SIG-M5 (cell line): ENCODE measurements at places on chromosomes 12 and 14.

GRCh38 chr12:12663644-12664294 is 32.2 kb downstream of the GPR19 start:
- DNase-seq = no peak

DNA sequence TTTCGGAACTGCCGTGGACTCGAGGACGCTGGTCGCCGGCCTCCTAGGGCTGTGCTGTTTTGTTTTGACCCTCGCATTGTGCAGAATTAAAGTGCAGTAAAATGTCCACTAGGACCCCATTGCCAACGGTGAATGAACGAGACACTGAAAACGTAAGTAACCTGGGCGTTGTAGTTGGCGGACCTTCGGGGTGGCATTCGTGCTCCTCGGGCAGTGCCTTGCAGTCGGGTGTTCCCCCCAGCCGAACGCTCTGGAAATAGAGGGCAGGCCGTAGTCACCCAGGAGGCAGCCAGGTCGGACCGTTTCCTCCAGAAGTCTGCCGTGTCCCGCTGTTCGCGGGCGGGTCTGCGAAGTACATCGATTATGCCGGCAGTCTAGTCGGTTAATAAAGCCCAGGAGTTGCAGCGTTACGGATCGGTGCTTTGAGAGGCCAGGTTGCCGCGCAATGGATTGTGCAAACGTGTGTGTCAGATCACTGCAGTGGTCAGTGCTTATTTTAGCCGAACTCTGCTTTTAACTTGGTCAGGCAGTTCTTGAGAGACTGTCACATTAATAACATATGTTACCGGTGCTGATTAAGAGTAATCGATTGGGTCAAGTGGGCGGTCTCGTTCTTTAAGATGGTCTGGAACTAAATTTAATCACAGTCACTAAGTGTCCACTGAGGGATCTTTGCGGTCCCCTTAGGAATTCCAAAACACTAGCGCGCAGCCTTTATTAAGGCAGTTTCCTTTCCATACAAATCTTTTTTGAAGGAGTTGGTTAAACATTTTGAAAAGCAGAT is 906 bp downstream of the MARK3 start:
- DNase-seq = no peak

DNA sequence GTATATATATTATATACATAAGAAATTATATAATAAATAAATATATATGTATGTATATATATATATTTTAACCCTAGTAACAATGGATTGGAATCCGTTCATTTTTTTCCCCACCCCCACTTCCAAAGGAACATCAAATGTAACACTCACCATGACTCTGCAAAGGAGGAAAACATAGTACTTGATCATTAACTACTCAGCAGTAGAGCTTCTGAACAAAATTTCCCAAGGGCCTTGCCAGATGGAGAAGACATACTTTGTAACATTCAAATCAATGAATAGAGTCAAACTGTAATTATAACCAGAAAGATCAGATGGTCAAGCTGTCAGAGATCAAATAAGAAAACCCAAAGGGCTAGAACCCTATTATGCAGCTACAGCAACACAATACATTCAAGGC is 126.0 kb upstream of the CNTN1 start:
- no peak for DNase-seq

GRCh38 chr12:89951694-89952060 is 243.0 kb upstream of the ATP2B1 start:
- no peak for DNase-seq

GRCh38 chr14:92407410-92407809 is 84.4 kb downstream of the SLC24A4 start:
- no peak for DNase-seq

- DNase-seq = no peak
Observed at GRCh38 chr14:89129570-89129969, 287.5 kb downstream of the FOXN3 start.

DNA sequence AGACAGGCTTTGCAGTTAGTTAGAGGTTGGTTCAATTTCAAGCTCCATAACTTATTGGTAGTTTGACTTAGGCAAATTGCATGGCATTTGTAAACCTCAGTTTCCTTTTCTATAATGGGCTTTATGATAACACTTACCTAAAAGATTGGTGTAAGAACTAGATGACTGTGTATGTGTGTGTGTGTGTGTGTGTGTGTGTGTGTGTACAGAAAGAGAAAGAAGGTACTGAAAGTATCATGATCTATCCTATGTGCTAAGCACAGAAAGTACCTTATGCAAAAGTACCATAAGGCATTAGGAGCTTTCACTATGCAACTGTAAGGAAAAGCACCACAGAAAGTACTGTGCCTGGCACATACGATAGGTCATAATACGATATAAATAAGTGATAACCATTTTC is 304.3 kb upstream of the KITLG start:
- DNase-seq = no peak

- DNase-seq = no peak
Observed at GRCh38 chr12:34288963-34289345, 266.7 kb downstream of the ALG10 start.

- no peak for DNase-seq
Observed at GRCh38 chr14:47674148-47674542, 1.3 kb downstream of the MDGA2 start.

DNA sequence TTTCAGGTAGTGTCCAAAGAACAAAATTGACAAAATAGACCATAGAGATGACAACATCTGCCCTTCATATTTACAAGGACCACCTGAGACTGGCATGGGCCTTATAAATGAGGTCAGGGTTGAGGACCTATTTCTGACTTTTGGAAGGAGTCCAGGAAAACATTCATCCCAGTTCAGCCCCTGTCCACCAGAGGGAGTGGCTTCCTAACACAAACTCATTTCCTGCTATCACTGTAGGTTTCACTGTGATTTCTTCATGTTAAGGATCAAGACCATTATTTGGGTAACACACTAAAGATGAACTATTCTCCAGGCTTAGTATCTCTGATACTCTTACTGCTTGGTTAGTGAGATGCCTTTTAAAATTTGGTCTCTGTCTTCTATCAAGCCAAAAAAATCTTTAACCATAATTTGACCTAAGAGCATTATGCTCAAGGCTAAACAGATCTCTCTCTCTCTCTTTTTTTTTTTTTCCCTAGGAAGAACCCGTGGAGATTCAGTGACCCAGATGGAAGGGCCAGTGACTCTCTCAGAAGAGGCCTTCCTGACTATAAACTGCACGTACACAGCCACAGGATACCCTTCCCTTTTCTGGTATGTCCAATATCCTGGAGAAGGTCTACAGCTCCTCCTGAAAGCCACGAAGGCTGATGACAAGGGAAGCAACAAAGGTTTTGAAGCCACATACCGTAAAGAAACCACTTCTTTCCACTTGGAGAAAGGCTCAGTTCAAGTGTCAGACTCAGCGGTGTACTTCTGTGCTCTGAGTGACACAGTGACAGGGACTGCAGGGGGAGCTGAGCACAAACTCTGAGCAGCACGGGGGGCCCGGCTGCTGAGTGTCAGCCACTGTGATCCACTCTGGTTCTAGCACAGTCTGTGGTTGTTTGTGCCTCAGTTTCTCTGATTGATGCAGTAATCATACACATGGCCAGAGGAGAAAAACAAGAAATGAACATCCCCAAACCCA is 267.6 kb upstream of the OR4E1 start:
- DNase-seq = no peak

GRCh38 chr14:23327947-23328744 is 6.9 kb downstream of the PABPN1 start:
- no peak for DNase-seq

DNA sequence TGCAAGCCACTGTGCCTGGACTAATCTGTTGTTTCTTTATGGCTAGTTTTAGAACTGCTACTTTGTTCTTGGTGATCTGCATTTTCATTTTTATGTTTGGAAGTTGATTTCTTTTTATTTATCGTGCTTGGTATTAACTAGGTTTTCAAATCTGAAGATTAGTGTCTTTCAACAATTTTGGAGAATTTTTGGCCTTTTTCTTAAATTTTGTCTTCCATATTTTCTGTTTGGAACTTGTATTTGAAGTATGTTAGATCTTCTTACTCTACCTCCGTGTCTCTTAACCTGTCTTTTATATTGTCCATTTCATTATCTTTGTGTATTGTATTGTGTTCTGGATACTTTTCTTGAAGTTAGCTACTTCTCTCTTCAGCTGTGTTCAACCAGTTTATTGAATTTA is 9.5 kb downstream of the FRS2 start:
- no peak for DNase-seq

- DNase-seq = no peak
Observed at GRCh38 chr12:10110256-10110844, 11.6 kb upstream of the CLEC1A start.

DNA sequence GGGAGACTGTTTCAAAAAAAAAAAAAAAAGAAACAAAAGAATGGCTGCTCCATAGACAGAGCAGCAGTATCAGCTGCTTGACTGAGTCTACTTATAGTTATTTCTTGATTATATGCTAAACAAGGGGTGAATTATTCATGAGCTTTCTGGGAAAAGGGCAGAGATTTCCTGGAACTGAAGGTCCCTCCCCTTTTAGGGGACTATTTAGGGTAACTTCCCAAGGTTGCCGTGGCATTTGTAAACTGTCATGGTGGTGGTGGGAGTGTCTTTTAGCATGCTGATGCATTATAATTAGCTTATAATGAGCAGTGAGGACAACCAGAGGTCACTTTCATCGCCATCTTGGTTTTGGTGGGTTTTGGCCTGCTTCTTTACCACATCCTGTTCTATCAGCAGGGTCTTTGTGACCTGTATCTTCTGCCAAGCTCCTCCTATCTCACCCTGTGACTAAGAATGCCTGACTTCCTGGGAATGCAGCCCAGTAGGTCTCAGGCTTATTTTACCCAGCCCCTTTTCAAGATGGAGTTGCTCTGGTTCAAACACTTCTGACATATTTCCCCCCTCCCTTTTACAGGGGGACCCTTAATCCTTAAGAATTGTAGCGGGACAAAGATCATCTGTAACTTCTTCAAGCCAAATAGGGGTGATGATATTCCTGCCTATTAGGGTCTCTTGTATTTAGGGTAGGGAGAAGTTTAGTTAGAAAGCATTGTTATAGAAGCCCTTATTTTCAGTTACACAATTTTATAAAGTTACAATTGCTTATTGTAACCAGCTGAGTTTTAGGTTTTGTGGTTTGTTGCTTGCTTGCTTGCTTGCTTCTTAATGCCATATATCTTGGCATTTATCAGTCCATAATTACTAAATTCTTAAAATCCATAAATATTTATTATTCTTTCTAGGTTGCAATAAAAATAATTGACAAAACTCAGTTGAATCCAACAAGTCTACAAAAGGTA is 42.5 kb downstream of the MARK3 start:
- DNase-seq = no peak

DNA sequence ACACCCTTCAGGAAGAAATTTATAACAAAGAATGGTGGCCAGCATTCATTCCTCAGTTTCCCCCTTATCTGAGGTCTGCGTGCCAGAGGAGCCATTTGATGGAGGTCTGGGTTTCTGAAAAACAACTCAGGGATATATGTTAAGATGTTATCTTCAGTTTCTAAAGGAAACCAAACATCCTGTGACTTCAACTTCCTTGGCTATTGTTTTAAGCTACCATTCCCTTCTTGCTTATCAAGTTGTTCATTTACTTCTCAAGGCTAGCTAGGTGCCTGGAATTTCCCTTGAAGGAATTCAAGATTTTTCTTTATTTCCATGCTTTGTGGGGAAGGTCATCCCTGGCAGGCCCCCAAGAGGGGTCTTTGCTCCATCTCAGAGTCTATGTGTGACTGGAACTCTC is 27.1 kb upstream of the OXA1L start:
- no peak for DNase-seq

GRCh38 chr12:28795311-28795710 is 353.8 kb upstream of the FAR2 start:
- no peak for DNase-seq

DNA sequence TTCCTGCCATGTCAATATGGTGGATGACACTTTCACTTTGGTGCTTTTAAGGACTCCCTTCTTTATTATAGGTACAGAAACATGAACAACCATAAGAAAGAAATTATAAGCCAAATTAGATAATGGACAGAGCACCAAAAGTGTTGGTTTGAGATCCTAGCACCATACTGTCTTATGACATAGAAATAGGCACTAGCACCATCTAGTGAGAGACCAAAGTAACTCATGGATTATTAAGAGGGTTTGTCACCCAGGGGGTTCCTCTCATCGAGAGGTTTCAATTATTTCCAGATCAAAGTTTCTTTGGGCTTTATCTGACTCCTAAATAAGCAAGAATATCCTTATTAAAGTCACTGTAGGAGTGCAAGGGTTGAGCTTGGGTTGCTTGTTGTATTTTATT is 153.0 kb upstream of the DIO2 start:
- no peak for DNase-seq

- no peak for DNase-seq
Observed at GRCh38 chr12:120592121-120593049, 11.2 kb upstream of the POP5 start.

DNA sequence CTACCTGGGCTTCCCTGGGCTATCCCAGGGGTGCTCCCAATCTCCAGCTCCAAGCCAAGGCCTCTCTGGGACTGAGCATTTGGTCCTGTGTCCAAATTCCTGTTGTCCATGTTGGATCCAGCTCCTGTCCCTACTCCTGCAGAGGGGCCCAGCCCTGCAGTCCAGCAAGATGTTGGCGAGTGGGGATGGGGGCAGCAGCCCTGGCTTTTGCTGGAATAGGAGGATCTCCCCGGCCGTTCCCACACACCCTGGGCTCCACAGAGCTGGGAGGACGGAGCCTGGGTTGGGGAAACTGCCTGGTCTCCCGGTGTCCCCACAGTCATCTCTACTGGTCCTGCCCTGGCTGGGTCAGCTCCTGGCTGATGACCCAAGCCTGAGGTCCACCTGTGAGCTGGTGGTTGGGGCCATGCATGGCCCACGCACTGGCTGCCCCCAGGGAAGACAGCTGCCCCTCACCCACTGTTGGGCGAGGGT is 219.6 kb upstream of the C14orf180 start:
- no peak for DNase-seq

- DNase-seq = no peak
Observed at GRCh38 chr12:2239381-2239871, 186.6 kb downstream of the CACNA1C start.

GRCh38 chr14:21191809-21192446 is 36.1 kb upstream of the OR5AU1 start:
- DNase-seq = no peak

GRCh38 chr12:79451365-79451764 is 239.4 kb downstream of the PAWR start:
- no peak for DNase-seq

- DNase-seq = no peak
Observed at GRCh38 chr14:100022772-100023451, 42.3 kb upstream of the EVL start.

DNA sequence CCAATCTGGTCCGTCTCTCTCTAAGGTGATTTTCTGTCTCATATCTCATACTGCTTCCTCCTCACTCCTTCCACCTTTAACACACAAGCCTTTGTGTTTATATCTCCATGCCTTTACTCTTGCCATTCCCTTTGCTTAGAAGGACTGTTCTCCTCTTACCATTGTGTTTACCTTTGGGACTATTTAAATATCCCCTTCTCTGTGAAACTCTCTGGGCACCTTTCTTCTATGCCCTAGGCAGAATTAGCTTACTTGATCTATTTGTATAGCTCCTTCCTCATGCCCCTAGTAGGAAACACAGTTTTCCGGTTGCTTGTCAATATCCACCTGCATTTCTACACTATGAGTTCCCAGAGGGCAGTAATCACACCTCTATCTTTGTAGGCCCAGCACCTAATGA is 3.9 kb upstream of the AMHR2 start:
- no peak for DNase-seq
